Heart left ventricle (tissue), 16 donors: ENCODE measurements at places on chromosomes 3 and 15. TPM values are rescaled to one million over a fixed set of nuclear protein-coding genes. Genes with fewer than 3 reads are reported as not detected.
A peak's percentile ranks its signal among the peaks of the same experiment; 100 is the strongest.

- H3K27me3 ChIP-seq = no peaks in the 10 kb centered on the region
- H3K4me3 ChIP-seq = no peak overlapping the region
- no peak for DNase-seq
- H3K4me1 ChIP-seq = no peaks in the 10 kb centered on the region
These were observed 223.4 kb downstream of the IGSF11 start for GRCh38 chr3:118811236-118811732.

- peaks cover 26% of the 10 kb centered on the region for H3K4me1 ChIP-seq
- DNase-seq = no peak
- H3K36me3 ChIP-seq = peaks cover 7% of the 10 kb centered on the region
- H3K27me3 ChIP-seq = no peaks in the 10 kb centered on the region
These were observed 6.8 kb upstream of the PKM start for GRCh38 chr15:72237853-72238224.

GRCh38 chr15:98943051-98943508 is 64.5 kb downstream of the PGPEP1L start:
- peak overlapping the region; percentile 77 for H3K27ac ChIP-seq
- no peaks in the 10 kb centered on the region for H3K4me1 ChIP-seq
- H3K36me3 ChIP-seq = peaks cover 74% of the 10 kb centered on the region
- no peak for DNase-seq
- H3K4me3 ChIP-seq = no peak overlapping the region

DNA sequence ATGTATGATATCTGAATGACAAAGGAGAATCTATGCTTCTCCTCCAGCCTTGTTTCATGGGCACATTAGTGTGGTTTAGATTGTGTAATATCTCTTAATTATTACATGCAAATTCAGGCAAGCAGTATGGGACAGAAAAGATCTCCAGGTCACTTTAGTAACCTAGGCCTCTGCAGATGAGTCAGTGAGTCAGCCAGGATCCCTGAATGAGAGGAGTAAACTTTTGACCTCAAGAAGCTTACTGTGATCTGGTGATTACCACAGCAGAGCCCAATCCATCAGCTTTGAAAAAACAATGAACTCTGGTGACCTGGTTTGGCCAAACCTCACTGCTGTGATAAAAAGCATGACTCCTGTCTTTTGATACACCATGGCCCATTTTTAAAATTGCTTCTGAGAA is 107.8 kb downstream of the LRRN1 start:
- H3K4me3 ChIP-seq = no peak overlapping the region
- H3K4me1 ChIP-seq = no peaks in the 10 kb centered on the region
- no peak for DNase-seq
- H3K36me3 ChIP-seq = no peaks in the 10 kb centered on the region

DNA sequence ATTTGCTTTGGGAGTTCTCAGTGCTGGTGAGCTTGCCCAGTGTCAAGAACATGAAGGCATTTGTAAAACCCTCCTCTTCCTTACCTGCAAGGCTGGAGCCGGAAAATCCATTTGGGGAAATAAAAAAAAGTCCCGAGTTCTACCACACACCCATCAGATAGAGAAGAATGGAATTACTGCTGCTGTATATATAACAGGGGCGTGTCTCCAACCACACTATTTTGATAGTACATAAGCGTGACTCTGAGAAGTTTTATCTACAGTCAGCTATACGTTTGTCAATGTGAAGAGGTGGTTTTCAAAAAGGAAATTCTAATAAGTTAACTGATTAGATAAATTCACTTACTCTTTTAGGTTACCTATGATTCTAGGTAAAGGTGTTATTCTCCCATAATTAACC is 1.3 kb upstream of the CPA3 start:
- H3K27me3 ChIP-seq = peaks cover 12% of the 10 kb centered on the region
- DNase-seq = no peak
- no peaks in the 10 kb centered on the region for H3K36me3 ChIP-seq
- no peak overlapping the region for H3K27ac ChIP-seq
- no peak overlapping the region for H3K4me3 ChIP-seq
- H3K4me1 ChIP-seq = no peaks in the 10 kb centered on the region

Gene FETUB
- not detected for polyA plus RNA-seq
